ENCODE measurements at places on chromosomes 13 and 19. TPM values are rescaled to one million over a fixed set of nuclear protein-coding genes. Genes with fewer than 3 reads are reported as not detected.

DNA sequence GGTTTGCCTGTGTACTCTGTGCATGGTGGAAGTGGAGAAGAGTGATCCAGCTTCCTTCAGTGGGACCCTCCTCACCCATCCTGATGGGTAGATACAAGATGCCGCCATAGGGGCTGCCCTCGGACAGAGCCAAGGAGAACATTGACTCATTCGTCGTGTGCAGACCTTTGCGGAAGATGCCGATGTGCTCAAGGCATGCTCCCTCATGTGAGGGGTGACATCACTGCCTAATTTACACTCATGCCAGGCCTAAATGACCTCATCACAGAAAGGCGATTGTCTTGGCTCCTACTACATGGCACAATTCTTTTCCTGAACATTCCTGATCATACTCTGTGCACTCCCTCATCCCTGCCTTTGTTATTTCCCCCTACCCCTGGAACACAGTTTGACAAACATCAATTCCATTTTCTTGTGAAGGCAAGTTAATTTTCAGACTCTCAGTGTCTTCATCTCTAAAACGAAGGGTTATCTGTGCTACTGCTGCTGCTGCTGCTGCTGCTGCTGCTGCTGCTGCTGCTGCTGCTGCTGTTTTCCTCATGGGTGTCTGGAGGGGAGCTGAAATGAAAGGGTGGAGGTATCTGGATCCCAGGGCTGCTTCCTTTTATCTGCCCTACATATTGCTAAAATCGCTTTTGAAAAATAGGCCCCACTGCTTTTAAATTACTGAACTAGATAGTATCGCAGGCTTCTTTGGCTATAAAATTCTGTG lies 146.5 kb upstream of the ARGLU1 start:
- H3K36me3 ChIP-seq, result no peaks in the 10 kb centered on the region
- no peak overlapping the region for H3K4me3 ChIP-seq
- peak overlapping the region; percentile 28 for H3K27ac ChIP-seq
- H3K4me1 ChIP-seq, result peaks cover 38% of the 10 kb centered on the region
- DNase-seq, result no peak

- peaks cover 16% of the 10 kb centered on the region for H3K36me3 ChIP-seq
- no peaks in the 10 kb centered on the region for H3K4me1 ChIP-seq
- no peak for DNase-seq
- H3K27ac ChIP-seq, result no peak overlapping the region
These were observed 43.8 kb downstream of the COG6 start for GRCh38 chr13:39699274-39699673.

DNA sequence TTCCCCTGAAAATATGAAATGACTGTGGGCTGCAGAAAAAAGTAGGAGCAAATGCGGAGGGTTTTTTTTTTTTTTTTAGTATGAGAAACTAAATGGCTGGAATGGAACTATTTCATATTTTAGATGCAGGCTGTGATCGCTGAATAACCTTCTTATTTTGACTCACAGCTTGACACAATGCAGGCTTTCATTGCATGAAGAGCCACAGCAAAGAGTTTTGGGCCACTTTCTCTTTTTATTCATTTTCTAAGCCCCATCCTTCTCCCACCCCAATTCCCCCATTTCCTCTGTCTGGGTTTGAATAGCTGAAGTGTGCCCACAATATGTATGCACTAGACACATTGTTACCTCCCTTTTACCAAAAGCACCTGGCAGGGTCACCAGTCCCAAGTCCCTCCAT lies 125.9 kb downstream of the COG6 start:
- H3K27ac ChIP-seq, result no peak overlapping the region
- no peaks in the 10 kb centered on the region for H3K36me3 ChIP-seq
- H3K4me1 ChIP-seq, result peaks cover 8% of the 10 kb centered on the region
- DNase-seq, result no peak

DNA sequence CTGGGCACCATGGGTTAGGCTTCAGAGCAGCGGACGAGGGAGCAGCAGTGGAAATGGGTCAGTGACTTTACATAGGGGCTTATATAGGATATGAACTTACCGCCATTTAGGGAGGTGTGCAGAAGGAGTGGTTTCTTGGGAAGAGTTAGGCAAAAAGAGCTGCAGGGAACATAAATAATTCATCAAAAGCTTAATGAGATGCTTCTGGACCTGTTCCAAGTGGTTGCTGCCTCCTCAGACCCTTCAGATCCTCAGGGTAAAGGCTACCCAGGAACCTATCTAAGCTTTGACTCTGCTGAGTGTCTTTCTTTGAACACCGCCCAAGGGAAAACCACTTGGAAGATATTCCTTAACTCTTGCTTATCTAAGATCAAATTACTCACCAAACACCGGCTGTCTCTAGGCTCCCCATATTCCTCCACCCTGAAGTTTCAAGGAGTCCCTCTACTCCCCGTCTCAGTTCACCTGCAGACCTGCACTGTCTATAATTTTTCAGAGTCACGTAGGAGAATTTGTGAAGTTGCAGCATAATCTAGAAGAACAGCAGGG lies at the start of gene IGFL4:
IGFL4 (minus strand) TSS at position 51 of the 549 bp plus-strand sequence; CDS start at position 11, 40 bp downstream.
- H3K4me3 ChIP-seq, result no peak within 1 kb of the TSS
- H3K36me3 ChIP-seq, result no peaks in the 10 kb centered on the region
- no peak for DNase-seq
- no peaks in the 10 kb centered on the region for H3K4me1 ChIP-seq
- H3K27ac ChIP-seq, result no peak within 1 kb of the TSS

GRCh38 chr19:30722186-30722585 lies 350.0 kb downstream of the ZNF536 start:
- H3K36me3 ChIP-seq, result no peaks in the 10 kb centered on the region
- H3K27me3 ChIP-seq, result no peaks in the 10 kb centered on the region
- H3K27ac ChIP-seq, result no peak overlapping the region
- no peak overlapping the region for H3K4me3 ChIP-seq

Gene GEMIN7
- 22.0 TPM for total RNA-seq

DNA sequence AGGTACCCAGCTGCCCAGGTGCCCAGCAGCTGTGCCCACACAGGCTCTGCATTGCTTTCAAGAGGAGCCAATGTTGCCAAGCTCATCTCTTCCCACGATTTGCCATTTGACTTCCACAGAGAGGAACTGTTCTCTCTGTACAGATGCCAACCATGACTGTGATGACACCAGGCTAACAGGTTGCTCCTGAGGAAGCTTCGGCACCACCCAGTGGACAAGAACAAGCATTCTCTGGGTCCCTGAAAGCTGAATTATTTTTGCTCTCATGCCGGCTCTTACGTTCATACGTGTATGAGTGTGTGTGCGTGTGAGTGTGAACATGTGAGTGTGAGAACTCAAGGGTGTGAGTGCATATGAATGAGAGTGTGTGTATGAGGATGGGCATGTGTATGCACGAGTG lies 535.2 kb downstream of the LIG4 start:
- no peaks in the 10 kb centered on the region for H3K27me3 ChIP-seq
- H3K4me1 ChIP-seq, result no peaks in the 10 kb centered on the region
- H3K4me3 ChIP-seq, result no peak overlapping the region
- H3K36me3 ChIP-seq, result no peaks in the 10 kb centered on the region
- no peak overlapping the region for H3K27ac ChIP-seq

- peaks cover 6% of the 10 kb centered on the region for H3K4me1 ChIP-seq
- H3K27ac ChIP-seq, result no peak overlapping the region
- no peaks in the 10 kb centered on the region for H3K36me3 ChIP-seq
These were observed 108.3 kb downstream of the SACS start for GRCh38 chr13:23325191-23325590.

- no peaks in the 10 kb centered on the region for H3K27me3 ChIP-seq
- H3K36me3 ChIP-seq, result no peaks in the 10 kb centered on the region
- no peaks in the 10 kb centered on the region for H3K4me1 ChIP-seq
- DNase-seq, result no peak
These were observed 485.4 kb downstream of the KLF5 start for GRCh38 chr13:73544175-73544574.

GRCh38 chr19:51457351-51458013 lies 772 bp downstream of the SIGLEC8 start:
- H3K27ac ChIP-seq, result no peak overlapping the region
- no peak for DNase-seq
- H3K36me3 ChIP-seq, result no peaks in the 10 kb centered on the region
- H3K4me1 ChIP-seq, result no peaks in the 10 kb centered on the region
- H3K27me3 ChIP-seq, result peaks cover 3% of the 10 kb centered on the region

All from heart left ventricle (tissue), 16 donors.